Activated CD8-positive, alpha-beta T cell treated with anti-CD3 and anti-CD28 coated beads, Interleukin-2, amount 10 ng/mL, durations not matched to agents 7 days and 5 days (primary cell): ENCODE measurements at places on chromosomes 7 and 10. TPM values are rescaled to one million over a fixed set of nuclear protein-coding genes. Genes with fewer than 3 reads are reported as not detected.

- DNase-seq: no peak
These were observed 33.7 kb upstream of the CFAP46 start for GRCh38 chr10:132975831-132976682.

GRCh38 chr10:102115775-102116174 is 4.4 kb downstream of the LDB1 start:
- no peak for DNase-seq

DNA sequence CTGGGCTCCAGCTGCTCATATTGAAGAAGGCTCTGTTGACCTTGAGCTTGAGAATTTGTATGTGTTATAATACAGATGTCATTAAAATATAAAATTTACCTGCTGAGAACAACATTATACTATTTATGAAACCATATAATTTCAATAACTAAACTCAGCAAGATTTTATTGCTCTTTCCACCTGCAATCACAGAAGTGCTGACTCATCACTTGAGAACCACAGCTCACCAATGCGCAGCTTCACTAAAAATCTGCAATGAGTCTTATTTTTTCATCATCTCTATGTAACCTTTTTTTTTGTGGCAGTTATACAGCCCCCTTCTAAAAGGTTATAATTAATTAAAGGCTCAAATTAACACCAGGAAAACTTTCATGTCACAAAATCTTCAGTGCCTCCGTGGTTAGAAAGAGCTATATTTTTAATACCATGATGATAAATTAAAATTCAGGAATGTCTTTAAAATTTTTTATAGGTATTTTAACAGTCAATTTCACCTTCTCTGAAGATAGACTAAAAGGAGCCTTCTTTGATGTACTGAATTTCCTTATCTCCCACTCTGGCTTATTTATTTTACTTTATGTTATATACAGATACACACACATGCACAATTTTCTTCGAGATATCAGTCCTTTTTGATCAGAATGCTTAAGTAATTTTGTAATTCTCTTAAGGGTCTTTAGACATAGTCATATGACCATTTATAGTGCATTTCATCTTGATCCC is 102.7 kb downstream of the EVX1 start:
- DNase-seq: no peak

DNA sequence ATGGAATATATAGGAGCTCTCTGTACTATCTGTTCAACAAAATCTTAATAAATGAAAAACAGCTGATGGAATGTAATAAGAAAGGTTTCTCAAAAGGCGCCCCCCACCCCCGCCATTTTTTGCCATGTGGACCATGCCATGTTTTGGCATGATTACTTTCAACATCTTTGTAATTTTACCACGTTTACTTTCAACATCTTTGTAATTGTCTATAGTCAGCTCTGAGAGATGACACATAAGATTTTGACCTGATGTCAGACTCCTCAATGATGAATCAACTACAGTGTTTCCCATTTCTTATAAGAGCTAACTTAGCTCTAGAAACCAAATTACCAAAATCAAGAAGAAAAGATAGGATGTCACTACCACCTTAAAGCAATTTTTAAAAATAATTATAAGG is 144.9 kb upstream of the AHR start:
- no peak for DNase-seq

GRCh38 chr7:102184303-102184702 is 102.4 kb upstream of the SH2B2 start:
- no peak for DNase-seq

- DNase-seq: no peak
These were observed 62.6 kb downstream of the EBF3 start for GRCh38 chr10:129901389-129902006.

DNA sequence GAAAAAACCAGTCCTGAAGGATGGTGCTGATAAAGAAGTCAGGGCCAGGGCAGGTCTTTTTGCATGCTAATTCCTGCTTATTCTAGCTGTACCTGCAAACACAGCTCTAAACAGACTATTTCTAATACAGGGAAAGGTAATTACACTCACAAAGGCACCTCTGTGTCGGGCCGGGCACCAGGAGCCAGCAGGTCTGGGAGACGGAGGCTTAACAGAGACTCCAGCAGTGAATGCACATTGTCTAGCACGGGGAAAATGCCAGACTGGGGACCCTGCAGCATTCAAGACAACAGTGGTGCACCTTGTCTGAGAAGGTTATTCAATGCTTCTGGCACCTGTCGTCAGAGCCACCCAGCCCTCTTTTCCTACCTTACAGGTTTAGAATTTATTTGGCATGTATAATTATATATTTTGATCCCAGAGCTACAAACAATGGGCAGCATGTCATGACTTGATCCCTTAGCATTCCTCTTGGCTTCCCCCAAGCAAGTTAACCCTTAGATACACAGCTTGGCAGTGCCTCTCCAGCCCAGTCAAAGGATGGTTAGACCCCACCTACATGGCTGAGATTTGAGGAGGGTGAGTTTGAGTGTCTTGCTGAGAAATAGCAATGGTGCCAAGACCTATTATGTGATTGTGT is 185.2 kb downstream of the SLC25A13 start:
- no peak for DNase-seq

DNA sequence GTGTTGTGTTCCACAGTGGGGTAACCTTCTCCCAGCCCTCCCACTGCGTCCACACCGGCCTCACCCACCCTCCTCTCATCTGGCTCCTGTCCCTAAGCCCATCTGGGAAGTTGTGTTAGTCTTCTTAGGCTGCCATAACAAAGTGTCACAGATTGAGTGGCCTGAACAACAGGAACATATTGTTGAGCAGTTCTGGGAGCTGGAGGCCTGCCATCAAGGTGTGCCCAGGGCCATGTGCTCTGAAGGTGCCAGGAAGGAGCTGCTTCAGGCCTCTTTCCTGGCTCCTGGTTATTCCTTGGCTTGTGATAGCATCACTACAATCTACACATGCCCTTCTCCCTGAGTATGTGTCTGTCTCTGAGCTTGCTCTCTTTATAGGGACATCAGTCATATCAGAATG is 327.6 kb upstream of the COBL start:
- no peak for DNase-seq

DNA sequence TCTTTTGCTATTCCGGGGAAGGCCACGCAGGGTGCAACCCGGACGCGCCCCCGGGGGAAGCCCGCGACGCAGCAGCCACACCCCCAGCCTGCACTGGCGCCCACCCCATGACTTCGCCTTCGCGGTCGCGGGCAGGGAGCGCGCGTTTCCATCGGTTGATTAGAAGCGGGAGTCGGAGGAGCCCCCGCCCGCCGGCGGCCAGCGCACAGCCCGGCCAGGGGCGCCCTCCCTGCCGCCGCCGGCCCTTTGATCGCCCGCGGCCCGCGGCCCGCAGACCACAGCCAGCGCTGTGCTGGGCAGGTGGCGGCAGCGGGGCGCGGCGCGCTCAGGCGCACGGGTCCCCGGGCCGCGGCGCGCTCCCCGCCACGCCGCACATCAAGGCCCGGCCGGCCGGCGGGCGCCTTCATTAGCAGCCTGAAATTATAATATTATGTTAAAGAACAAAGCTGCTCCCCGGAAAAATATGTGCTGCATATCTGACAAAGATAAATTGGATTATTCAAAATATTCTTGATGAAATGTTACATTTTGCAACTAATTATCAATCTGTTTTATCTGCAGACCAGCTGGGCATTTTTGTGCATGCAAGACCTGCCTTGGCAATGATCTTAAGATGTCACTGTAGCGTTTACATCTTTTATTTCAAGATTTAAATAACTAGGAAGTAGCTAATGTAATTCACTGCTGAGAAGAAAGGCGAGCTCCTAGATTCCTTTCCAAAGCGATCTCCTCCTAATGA is 160.7 kb upstream of the MKI67 start:
- no peak for DNase-seq

DNA sequence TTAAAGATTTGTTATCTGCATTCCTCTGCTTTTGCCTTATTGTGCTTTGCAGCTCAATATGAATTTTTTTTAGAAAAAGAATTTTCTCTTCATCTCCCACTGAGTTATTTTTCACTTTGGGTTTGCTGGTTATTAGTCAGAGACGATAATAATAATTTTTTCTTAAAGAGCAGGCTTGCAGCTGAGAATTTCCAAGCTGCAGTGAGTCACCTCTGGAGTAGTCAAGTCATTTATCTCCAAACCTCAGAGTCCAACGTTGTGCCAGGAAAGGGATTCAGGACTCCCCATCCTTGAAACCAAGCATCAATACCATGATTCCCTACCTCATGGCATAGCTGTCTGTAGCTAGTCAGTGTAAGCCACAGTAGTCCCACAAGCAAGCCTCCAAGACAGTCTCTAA is 15.2 kb upstream of the EGR2 start:
- DNase-seq: no peak

- no peak for DNase-seq
These were observed 200.5 kb upstream of the HPS1 start for GRCh38 chr10:98646998-98647917.

TWIST1 gene
- total RNA-seq: not detected

OR2A5 gene
- total RNA-seq: not detected

FFAR4 gene
- total RNA-seq: not detected

C10orf67 gene
- total RNA-seq: not detected

WEE2 gene
- not detected for total RNA-seq
